ENCODE measurements at places on chromosomes 5 and 9.

- peak; percentile 53 for DNase-seq
These were observed at the start of gene GAS1 for GRCh38 chr9:86947146-86948073. GAS1 (minus strand) TSS chr9:86947506; CDS start chr9:86946779, 727 bp downstream.

- DNase-seq = no peak
These were observed 710 bp upstream of the PIP5KL1 start for GRCh38 chr9:127931092-127931881.

DNA sequence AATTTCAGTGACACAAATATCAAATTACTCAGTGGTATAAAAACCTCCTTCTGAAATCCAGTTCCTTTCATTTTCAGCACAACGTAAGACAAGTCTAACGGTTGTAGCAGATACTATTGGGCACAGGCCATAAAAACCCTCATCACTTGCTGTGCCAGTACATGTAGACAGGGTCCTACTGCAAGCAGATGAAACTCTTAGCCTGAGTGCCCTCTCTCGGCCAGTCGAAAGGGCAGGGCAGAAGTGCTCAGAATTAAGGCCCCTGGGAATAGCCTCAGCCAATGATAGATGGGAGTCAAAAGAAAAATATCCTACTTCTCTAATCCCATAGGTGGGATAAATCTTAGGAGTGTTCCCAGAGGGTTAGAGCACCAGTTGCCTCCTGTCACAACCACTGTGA is 168.5 kb upstream of the FER start:
- DNase-seq = no peak

DNA sequence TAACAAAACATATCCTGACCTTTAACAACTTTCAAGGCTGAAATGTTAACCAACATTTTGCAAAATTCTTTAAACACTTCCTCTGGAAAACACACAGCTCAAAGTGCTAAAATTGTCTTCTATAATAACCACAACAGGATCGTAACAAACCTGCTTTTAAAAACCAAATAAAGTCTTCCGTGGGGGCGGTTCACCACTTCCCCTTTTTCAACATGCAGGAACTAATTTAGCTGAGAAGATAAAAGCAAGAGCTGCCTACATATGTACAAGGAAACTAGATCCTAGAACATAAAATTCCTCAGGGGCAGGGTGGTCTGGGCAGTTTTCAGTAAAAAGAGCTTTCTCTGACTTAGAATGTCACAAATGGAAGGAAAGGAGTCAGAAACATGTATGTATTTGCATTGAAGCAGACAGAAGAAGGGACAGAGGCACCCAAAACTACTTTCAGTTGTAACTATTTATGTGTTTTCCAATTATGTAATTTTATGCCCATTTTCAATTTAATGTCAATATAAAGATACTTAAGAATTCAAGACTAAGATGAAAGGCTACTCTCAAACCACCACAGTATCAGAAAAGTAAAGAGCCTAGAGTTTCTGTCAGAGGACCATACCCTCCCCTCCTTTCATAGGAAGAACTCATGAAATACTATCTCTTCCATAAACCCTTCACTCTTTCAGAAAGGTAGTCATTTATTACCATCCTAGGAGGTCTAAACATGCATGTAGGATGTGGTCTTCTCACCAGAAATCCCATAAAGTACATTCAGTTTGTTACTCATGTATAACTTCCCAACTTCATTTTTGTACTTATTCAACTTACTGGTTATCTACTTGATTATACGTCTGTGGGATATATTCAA is 185.9 kb upstream of the RASA1 start:
- DNase-seq = peak; percentile 34

- DNase-seq = no peak
These were observed 244.7 kb downstream of the SPOCK1 start for GRCh38 chr5:137254119-137255090.

GRCh38 chr9:125690679-125691078 is 16.3 kb downstream of the MAPKAP1 start:
- DNase-seq = no peak

DNA sequence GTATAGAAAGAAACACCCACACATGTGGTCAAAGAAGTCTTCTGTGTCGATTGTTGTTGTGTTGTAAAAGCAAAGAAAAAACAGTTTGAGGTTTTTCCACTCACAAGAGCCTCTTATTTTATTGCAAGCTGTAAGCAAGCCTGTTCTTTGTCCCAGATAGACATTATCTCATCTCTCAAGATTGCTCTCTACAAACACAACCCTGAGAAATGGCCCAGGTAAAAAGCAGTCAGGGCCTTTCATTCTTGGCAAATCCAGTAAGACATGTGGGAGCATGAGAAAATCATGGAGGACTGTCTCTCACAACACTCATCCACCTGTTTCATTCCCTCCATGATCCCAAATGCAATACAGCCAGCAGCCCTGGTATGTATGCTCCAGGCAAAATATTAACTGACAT is 286.6 kb upstream of the POU5F2 start:
- DNase-seq = no peak

GRCh38 chr9:78866207-78867132 is 569.5 kb downstream of the PSAT1 start:
- DNase-seq = no peak

DNA sequence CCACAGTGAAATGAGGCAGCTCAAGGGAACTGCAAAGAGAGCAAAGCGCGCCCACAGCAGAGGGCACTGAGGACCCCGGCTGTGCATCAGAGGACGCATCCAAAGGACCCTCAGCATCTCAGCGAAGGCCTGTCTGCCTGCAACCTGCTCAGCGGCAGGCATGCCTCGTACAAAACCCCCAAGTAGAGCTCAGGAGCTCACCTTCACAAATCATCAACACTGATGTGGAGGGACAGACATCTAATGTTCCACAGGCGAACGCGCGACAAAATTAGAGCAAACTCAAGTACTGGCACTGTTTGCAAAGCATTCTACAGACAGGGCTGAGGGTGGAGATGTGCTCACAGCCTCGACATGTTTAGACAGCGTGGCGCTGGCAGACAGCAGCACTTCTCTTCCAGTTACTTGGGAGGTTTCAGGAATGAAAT is 81.0 kb downstream of the DCP2 start:
- no peak for DNase-seq

DNA sequence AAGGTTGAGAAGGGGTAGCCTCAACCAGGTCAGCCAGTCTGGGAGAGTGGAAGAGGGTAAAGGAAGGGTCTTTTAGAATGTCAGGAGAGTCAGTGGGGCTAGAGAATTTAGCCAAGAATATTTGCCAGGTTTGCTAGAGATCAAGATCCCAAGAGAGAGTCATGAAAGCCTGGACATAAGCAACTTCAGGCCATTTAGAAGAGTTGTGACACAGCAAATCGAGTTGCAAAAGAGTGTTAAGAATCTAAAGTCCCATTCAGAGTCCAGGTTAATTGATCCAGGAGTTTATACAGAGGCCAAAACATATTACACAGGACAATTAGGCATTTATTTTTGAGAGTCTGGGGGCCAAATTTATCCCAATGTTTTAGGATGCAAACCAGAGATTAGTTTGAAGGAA is 1260.1 kb upstream of the ACO1 start:
- DNase-seq = no peak

DNA sequence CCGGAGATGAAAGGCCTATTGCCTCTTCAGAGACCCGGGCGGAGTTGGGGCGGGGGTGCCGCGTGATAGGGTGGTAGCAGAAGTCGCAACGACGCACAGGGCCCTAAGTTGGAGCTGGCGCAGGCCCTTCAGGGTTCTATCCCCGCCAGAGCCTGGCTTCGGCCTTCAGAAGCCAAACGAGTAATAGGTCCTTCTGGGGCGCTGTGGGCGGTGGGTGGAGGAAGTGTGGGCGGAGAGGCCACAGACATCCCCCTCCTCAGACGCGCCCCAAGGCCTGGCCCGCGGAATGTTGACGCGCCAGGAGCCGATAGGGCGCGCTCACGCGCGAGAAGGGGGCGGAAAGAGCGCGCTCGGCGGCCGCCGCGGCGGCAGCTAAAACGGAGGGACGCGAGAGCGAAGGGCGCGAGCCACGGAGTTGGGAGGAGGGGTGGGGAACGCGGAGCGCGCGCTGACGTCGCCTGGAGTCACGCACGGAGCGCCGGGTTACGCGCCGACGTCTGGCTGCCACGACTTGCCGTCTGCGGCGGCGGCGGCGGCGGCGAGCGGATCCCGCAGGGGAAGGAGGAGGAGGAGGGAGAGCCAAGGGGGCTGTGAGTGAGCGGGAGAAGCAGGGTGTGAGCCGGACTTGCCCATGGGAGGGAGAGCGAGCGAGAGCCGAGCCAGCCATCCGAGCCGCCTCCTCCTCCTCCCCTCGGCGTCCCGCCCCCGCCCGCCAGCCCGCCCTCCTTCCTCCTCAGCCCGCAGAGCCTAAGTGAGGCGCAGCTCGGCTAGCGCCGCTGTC is 6.4 kb upstream of the PURA start:
- DNase-seq = peak; percentile 91

- no peak for DNase-seq
These were observed 110.6 kb downstream of the RAPGEF6 start for GRCh38 chr5:131524431-131524830.

DNA sequence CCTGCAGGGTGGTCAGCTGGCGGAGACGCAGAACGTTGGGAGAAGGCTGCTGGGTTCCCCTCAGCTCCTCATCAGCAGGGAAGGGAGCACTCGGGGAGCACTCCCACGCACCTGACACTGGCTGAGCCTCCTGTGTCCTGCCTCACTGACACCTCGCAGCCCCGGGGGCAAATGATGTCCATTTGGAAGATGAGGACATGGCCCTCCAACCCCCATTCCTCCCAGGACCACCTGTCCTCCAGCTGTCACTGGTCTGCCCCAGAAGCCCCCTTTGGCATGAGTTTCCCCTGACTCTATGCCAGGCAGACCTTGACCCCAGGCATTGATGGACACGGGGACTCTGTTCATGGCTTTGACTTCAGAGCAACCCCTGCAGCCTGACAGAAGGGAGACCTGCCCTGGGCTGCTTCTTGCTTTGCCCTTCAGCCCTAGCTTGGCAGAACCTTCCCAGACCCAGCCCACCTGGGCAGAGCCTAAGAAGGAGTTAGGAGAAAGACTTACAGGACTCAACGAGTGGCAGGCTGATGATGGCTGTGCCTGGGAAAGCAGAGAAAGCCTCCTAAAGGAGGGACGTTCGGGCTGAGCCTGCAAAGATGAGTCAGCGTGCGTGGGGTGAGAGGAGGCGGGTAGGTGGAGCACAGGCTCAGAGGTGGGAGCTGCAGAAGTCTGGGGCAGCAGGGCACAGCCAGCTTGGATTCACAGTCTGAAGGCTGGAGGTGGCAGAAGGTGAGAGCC is 90.6 kb downstream of the LMX1B start:
- peak; percentile 55 for DNase-seq

GRCh38 chr5:124704594-124705284 is 41.7 kb downstream of the ZNF608 start:
- DNase-seq = no peak

GRCh38 chr9:88056876-88057275 is 81.4 kb downstream of the SPATA31C2 start:
- no peak for DNase-seq

DNA sequence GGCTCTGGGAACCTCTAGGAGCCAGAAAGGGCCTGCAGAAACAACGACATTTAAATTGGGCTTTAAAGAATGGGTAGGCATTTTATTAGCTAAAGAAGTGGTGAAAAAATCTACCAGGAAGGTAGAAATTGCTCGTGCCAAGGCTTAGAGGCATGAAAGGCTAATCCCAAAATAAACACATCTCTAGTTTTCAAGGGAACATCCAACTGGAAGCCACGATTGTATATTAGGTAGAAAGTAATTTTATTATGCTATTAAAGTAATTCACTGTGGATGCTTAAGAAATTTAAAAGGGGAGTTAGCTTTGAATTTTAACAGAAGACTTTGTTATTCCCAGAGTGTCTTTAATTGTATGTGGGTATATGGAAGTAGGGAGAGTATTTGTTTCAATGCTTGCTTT is 17.5 kb upstream of the CNTLN start:
- no peak for DNase-seq

DNA sequence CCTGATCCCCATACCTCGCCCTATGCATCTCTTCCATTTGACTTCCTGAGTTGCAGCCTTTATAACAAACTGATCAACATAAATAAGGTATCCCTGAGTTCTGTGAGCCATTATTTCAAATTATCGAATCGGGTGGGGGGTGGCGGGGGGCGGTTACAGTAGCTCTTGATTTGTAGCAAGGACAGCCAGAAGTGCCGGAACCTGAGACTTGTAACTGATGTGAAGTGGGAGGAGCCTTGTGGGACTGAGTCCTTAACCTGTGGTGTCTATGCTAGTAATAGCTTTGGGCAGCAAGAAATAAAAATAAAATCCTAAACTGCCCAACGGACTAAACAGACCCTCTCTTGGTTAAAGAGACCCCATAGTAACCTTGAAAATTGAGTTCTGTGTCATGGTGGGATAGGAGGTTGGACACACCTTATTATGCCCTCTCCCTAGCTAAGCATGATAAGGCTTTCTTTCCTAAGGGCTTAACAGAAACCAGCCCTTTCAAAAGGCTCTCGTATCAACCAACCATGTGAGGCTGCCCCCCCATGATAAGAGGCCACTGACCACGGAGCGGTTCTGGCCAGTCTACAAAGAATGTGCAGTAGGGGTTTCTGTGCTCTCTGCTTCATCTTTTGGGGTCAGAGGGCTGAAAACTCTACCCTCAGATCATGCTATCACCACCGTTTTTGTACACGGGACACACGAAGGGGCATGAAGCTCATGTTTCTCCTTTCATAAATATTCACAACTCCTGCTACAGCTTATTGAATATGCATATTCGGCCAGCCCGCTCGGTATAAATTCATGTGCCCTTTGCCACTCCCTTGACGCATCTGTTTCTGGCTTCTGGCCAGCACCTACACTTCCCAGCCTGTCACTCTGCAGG is 39.5 kb upstream of the IQGAP2 start:
- DNase-seq = no peak

DNA sequence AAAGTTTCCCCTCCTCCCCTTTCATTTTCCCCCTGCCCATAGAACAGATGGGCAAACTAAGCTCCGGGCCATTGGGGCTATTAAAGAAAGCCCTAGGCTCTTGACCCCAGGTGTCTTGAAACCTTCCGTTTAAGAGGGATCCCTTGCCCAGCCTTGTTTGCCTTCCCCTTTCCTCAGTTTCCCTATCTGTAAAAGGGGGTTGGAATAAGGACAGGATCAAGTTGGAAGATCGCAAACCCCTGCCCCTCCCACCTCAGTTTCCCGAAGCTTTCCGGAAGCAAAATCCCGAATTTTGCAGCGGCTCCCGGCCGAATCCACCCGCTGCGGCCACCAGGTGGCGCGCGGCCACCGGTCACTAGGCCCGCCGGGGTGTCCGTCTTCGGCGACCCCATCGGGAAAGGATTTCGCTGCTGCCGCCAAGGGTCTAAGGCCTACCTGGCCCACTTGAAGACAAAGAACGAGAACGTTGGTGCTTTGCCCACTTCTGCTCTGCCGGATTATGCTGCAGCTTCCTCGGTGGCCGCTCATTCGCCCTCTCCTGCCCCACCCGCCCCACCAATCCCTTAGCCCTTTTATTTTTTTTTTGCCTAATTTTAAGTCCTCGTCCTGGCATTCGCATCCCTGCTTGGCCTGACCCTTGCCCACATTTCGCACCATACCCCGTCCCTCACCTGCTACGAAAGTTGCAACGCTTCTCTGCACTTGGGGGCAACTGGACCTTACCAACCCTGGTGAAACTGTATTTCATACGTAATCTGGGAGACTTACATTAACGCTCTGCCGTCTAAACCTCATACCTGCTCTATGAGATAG is 962 bp upstream of the NR6A1 start:
- peak; percentile 30 for DNase-seq

GRCh38 chr5:97124335-97124734 is 18.1 kb downstream of the LIX1 start:
- DNase-seq = no peak
